COLO829 (cell line): ENCODE measurements at places on chromosomes 1 and 21.

DNA sequence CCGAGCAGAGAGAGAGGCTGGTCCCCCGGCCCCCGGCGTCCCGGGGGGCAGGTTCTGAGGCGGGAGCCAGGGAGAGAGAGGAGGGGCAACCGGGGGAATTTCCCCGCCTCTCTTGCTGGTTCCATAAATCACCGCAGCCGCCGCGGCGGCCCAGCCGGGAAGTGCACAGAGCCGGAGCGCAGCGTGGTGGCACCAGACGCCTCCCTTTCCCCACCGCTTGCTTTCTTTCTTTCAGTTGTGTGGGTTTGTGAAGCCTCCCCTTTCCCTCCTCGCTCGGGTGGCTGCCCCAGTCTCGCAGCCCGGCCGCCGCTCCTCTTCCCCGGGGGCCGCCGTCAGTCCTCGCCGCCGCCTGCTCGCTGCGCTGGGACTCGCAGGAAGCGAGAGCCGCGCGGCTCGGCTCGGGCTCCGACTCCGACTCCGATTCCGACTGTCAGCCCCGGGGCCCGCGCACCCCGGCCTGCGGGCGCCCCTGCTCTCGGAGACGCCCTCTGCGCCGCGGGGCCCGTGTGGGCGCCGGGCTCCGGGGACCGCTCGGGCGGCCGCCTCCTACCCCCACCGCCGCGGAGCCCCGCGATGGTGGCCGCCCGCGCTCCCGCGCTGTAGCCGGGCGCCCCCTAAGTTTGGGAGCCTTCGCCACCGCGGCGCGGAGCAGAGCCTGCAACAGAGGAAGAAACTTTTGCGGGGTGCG, at the start of gene CACHD1:
Gene CACHD1 (plus strand): TSS at position 153 of the 688 bp plus-strand sequence. CDS start 616 bp downstream, outside the sequence.
- DNase-seq: peak; percentile 75

DNA sequence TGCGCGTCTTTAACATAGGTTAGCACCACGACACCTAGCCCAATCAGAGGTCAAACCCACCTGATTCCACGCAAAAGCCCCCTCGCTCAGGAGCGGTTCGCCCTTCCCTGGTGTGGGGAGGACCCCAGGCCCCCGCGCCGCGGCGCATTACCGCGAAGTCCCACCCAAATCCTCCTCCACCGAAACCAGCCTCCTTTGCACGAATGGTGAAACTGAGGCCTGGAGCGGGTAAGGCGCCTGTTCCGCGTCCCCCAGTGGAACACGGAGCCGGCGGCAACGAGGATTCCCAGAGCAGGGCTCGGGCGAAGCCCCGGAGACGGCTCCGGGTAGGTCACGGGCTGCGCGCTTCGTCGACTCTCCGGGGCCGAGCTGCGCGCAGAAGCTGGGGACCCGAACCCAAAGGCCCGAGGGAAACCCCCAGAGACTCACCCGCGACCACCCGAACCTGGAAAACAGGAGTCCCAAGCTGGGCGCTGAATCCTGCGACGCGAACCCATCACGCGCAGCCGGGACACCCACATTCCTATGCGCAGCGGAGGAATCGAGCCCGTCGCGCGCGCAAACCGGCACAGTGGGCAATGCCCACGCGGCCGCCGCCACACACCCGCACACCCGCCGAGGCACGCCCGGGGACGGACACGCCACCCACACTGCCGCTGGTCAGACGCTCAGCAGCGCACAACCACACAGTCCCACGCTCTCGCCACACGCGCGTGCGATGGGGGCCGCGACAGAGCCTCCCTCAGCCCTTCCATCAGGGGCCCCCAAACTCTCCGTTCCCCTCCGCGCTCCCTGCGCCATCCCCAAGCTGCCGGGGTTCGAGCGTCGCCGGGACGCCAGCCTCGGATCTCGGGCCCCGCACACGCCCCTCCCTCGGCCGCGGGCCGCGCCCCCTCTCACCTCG, 507 bp downstream of the GLIS1 start:
- no peak for DNase-seq

GRCh38 chr21:35520856-35521255, 471.8 kb upstream of the RUNX1 start:
- DNase-seq: no peak

DNA sequence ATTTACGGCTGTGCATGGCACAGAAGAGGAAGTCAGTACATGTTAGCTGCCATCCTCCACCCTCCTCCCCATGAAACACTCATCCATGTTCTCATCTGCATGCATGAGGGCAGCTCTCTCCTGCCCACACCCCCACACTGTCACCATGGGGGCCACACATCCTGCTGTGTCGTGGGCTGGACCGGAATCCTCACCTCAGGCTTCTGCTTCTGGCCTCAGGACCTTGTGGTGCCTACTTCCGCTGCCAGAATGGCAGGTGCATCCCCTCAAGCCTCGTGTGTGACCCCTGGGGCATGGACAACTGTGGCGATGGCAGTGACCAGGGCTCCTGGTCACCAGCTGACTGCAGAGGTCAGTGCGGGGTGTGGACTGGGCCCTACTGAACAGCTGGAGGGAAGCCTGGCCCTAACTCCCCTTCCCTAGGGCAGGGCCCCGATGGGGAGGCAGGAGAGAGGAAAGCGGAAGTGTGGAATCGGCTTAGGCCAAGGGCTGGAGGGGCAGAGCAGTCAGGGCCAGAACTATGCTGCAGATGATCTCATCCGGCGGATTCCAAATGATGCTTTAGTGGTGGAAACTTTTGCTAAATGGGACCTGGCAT, 3.8 kb downstream of the LDLRAD2 start:
- no peak for DNase-seq

DNA sequence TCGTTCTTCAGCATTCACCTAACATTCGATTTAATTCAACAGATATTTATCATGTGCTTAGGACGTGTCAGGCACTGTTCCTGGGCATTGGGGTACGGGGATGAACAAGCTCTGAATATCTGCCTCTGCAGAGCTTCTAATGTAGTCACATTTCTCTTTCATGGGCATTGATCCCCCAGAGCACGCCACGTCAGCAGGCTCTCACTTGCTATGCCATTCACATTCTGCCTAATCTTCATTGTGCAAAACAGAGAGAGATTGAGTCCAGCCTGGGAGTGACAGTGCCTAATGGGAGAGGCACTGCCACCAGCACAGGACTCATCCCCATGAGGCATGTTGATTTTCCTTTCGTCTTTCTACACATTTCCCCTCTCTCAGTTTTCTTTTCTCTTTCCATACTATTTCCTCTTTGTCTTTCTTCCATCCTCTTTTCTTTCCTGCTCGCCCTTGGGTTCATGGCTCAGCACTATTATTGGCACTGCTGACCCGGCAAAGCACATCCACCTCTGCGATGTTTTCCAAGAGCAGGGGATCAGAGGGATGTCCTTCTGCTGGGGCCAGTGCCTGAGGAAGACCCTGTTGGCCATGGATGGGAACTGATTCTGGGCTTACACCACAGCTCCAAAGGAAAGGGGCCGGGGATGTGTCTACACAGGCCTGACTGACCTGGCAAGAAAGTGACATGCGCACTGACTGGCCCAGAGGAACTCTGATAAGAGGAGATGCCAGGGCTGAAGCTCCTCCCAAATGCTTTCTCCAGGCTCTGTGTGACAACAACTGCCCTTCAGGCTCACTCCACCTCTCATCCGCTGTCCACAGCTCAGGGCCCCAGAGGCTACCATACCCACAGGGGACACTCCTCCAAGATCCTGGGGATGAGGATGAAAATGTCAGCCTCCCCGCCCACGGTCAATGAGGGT, 195.9 kb downstream of the TOMM20 start:
- DNase-seq: no peak

GRCh38 chr1:8427986-8428385, 110.1 kb downstream of the SLC45A1 start:
- DNase-seq: no peak

DNA sequence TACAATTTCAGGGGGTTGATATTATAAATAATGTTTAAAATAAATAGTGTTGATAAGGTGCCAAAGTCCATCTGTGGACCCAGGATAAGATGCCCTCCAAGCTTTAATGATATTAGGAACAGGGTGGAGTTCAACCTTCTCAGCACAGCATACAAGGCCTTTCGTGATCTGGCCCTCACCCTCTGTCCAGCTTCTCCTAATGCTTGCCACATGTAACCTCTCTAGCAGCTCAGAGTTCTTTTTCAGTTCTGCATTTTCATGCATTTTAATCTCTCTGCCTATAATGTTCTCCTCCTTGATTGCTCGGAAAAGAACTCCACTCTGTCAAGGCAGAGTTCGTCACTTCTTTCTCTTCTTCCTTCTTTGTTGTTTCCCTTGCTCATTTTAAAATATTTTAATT, 21.4 kb upstream of the SMAP2 start:
- no peak for DNase-seq

DNA sequence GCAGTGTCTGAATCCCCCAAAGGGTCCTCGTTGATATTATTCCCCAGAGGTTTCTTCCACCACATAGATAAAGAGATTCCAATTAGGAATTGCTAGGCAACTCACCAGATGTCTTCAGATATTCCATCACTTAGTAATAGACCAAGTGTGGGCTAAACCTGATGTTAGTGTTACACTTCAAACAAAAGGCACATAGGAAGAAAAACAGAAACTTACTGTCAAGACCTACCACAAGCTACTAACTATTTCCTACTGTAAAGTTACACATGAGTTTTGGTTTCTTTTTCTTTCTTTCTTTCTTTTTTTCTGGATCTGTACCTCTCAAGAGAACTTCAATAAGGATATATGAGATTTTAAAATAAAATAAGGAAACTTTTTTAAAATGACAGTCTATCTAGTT, 879.1 kb upstream of the NEGR1 start:
- no peak for DNase-seq

DNA sequence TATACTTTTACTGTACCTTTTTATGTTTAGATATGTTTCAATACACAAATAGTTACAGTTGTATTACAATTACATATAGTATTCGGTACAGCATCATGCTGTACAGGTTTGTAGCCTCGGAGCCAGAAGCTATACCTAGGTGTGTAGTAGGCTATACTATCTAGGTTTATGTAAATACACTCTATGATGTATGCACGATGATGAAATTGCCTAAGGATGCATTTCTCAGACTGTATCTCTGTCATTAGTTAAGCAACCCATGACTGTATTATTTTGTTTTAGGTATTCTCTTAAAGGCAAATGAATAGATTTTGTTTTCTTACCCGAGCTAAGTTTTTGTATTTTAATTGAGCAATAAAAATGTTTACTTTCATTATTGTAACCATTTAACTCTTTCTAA, 56.4 kb downstream of the SPATA17 start:
- DNase-seq: no peak

GRCh38 chr1:185314411-185314810, 2.6 kb downstream of the IVNS1ABP start:
- DNase-seq: no peak

- no peak for DNase-seq
These were observed 2.0 kb downstream of the EDEM3 start for GRCh38 chr1:184752656-184753055.
